Stimulated activated CD8-positive, alpha-beta memory T cell treated with anti-CD3 and anti-CD28 coated beads, Interleukin-15, amount 100 ng/mL, for 48 hours (primary cell): ENCODE measurements at places on chromosomes 2 and 18.

GRCh38 chr2:136019825-136020224 lies 34.4 kb upstream of the DARS1 start:
- DNase-seq, result no peak

- DNase-seq, result no peak
Measured at GRCh38 chr2:16394986-16395550, 270.6 kb downstream of the CYRIA start.

DNA sequence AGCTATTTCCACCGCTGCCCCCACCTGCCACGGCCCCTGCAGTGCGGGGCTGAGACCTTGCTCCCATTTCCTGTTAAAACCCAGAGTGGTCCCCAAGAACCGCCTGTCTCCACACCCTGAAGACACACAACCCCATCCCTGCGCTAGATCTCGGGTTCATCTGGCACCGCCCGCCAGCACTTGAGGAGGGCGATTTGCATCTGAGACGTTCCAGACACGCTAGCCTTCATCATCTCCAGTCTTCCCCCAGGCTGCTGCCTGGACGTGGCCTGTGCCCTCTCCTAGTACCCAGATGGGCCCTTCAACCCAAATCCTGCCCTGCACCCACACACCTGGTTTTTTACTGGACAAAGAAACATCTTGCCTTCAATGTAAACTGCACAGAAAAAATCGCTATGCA lies 49.8 kb downstream of the SLC66A2 start:
- no peak for DNase-seq

- no peak for DNase-seq
Measured at GRCh38 chr2:28751956-28752630, 463 bp downstream of the PPP1CB start.

- DNase-seq, result no peak
Measured at GRCh38 chr2:42799881-42800280, 7.5 kb upstream of the HAAO start.

- no peak for DNase-seq
Measured at GRCh38 chr18:12449051-12449785, 41.5 kb downstream of the PRELID3A start.

GRCh38 chr18:1930291-1931270 lies 640.7 kb downstream of the METTL4 start:
- no peak for DNase-seq
